ENCODE measurements at places on chromosomes 4 and X.
A peak's percentile ranks its signal among the peaks of the same experiment; 100 is the strongest.

GRCh38 chr4:8868321-8869001, 3.2 kb downstream of the HMX1 start:
- no peak for DNase-seq

- peak; percentile 27 for DNase-seq
These were observed 8.5 kb downstream of the FRMD7 start for GRCh38 chrX:132119283-132119682.

DNA sequence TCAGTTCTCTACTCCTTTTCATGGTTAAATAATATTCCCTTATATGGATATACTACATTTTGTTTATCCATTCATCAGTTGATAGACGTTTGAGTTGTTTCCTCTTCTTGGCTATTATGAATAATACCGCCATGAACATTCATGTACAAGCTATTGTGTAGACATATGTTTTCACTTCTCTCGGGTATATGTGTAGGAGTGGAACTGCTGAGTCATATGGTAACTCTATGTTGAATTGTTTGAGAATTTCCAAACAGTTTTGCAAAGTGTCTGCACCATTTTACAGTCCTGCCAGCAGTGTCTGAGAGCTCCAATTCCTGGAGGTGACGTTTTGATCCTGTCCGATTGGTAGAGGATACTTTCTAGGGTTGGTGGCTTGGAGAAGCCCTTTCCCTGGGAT, 23.6 kb downstream of the PLAC1 start:
- DNase-seq = peak; percentile 68

- no peak for DNase-seq
These were observed 212.7 kb upstream of the C1QTNF7 start for GRCh38 chr4:15215109-15215508.

All from cardiac muscle cell (in vitro differentiated cells and primary cell).